NCI-H345 (cell line): ENCODE measurements at places on chromosomes 4 and X.

DNA sequence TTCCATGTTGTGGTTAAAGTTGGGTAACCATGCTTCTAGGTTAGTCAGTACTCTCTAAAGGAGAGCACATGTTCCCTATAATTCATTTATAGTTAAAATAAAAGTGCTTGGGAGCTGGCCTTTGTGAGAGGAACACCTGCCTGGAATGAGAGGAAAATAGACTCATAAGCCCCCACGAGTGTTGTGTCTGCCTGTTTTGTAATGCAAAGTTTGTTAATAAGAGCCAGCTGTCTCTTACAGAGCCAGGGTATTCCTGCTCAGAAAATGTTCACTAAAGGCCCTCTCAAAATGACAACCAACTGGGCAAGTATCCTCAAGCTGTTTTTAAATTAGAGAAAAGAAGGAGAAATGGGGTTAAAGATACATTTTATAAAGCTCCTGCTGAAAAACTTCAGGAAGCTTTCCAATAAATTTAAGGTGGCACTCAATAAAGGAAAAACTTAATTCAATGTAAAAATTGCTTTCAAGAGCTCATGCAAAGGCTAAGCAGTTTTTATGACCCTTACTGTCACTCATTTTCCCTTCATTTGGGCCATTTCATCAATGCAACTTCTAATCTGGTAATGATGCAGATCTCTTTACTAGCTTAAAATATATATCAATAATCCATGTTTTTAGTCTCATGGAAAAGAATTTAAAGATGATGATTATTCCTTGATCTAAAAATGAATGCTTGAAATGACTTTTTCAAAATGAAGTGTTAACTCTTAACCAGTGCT is 793.6 kb downstream of the STPG2 start:
- peak; percentile 70 for DNase-seq

- no peak for DNase-seq
Observed at GRCh38 chr4:5137927-5138326, 86.6 kb downstream of the STK32B start.

GRCh38 chrX:48786341-48786800 is at the start of gene GATA1:
Gene GATA1, plus strand, starts transcription at chrX:48786590. Its CDS starts 4,520 bp downstream, at chrX:48791110.
- no peak for DNase-seq

- no peak for DNase-seq
Observed at GRCh38 chr4:148998719-148999118, 556.5 kb upstream of the NR3C2 start.

DNA sequence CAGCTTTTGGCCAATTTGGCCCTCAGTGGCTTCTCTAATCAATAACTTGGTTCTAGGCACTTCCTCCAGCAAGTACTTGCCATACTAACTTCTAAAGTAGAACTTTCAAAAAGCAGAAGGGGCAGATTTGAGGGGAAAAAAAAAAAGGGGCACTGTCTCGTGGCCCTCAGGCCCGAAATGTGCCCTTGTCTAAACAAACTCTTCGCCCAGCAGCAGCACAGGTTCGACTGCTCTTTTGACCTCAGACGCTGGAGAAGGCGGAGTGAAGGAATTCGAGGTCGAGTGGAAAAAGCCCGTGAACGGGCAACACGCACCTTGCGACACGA is 775 bp downstream of the GRPEL1 start:
- no peak for DNase-seq

GRCh38 chr4:81062001-81062400 is 31.5 kb downstream of the BMP3 start:
- DNase-seq: no peak
